ENCODE measurements at places on chromosomes 1 and 21.

DNA sequence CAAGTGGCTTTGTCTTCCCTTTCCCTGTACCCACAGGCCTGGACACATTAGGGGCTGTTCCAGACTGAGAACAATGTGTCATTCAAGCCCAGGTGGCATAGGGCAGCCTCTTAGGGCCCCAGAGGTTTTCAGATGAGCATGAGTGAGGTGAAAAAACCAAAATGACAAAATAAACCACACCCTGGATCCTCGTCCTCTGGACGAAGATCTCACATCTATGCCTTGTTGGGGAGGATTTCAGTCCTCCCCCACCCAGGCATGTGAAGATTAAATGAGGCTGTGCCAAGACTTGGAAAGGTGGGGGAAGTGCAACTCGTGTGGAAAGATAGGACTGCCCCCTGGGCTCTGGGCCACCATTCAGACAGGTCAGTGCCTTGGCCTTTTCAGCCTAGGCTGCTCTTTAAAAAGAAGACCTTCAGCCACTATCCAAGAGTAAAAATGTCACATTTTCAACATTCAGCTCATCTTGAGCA, 32.8 kb upstream of the IL19 start:
- peak; percentile 51 for DNase-seq

- DNase-seq = no peak
Measured at GRCh38 chr1:204478172-204478899, 16.3 kb downstream of the PIK3C2B start.

GRCh38 chr1:67604778-67605177, 80.2 kb upstream of the GADD45A start:
- no peak for DNase-seq

DNA sequence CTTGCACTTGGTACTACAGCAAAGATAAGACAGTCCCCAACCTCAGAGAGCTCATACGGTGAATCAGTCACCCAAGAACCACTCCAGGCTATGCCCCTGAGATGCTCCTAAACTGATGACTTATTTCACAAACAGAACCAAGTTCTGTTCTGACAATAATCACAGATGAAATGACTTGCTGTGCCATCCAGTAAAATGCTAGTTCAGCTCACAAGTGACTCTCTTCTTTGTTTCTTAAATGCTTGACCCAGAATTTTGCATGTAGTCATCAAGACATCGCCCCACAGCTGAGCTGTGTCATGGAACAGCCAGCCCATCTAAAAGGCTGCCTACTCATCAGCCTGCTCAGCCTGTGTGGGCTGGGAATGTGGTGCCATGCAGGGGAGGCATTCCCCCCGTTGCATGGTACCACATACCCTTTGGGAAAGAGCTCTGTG, 6.1 kb upstream of the SLC19A2 start:
- DNase-seq = no peak

DNA sequence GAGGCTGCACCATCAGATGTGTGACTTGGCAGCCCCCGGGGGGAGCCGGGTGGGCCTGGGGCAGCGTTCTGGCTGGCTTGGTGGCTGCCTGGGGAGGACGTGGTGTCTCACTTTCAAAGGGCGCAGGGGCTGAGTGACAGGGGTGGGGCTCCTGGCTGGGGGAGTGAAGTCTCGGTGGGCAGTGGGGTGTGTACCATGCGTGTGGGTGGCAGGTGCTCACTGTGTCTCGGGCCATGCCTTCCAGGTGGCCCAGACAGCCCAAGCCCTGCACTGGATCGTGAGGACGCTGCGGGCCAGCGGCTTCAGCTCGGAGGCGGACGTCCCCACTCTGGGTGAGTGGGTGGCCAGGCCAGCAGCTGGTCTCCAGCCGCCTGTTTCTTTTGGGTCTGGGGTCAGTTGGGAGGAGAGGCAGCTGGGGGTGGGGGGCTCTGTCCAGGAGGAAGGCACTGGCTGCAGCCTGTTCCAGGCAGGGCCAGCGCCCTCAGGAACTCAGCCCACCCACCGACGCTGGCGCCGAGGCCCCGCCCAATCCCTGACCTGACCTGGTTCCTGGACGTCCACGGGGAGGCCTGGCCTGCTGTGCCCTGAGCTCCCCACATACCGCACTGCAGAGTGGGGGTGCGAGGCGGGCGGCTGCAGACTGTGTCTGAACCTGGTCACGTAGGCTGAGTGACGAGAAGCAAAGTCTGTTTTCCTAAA, 30.6 kb upstream of the LRRC3 start:
- DNase-seq = no peak

All from COLO829 (cell line).